HCT116 (cell line): ENCODE measurements at places on chromosomes 2 and 18. TPM values are rescaled to one million over a fixed set of nuclear protein-coding genes. Genes with fewer than 3 reads are reported as not detected.

Gene TCF23
- not detected for total RNA-seq

Gene TRIM54
- total RNA-seq = 2.0 TPM

GRCh38 chr2:142714600-142714999, 162.9 kb upstream of the KYNU start:
- no peak for DNase-seq

GRCh38 chr2:166716968-166717367, 171.3 kb upstream of the XIRP2 start:
- no peak for DNase-seq

GRCh38 chr2:109374548-109375130, 239.1 kb downstream of the SEPTIN10 start:
- no peak for DNase-seq

- DNase-seq = no peak
These were observed 19.2 kb downstream of the SH3RF3 start for GRCh38 chr2:109148117-109148746.
